ENCODE measurements at places on chromosomes 5 and 9.

GRCh38 chr9:79765466-79765865, 193.7 kb downstream of the TLE4 start:
- no peak for DNase-seq

- DNase-seq = peak; percentile 85
These were observed 207.0 kb downstream of the MEF2C start for GRCh38 chr5:88675708-88676636.

DNA sequence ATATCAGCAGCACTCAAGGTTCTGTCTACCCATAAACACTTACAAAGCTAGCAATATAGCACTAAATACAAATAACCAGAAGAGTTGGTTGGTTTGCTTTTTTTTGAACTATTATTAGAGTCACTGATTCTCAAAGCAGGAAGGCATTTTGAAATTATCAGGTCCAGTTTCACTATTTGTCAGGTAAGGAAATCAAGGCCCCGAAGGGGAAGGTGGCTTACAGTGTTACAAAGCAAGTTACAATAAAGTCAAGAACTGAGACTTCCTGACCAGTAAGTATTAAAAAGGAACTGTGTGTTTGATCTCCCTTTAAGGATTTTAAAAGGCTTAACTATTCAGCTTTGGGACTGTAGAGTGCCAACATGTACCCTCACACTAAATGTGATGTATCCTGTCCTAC, 10.8 kb downstream of the C5orf15 start:
- DNase-seq = no peak

DNA sequence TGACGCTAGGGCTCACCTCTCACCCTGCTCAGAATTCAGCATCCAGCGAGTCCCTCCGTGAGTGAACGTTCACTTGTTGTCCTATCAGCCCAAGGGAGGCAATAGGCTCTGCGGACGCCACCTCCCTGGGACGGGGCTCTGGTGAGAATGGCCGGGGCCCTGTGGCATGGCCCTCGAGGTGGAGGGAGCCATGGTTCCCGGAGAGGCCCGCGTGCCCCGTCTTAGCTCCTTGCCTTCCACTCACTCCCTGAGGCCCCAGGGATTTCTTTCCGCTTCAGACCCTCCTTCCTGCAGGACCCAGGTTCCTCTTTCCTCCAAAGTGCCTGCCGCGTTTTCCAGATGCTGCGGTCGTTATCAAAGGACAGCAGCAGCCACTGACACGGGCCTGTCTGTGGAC, 21.5 kb downstream of the EXOC3 start:
- no peak for DNase-seq

DNA sequence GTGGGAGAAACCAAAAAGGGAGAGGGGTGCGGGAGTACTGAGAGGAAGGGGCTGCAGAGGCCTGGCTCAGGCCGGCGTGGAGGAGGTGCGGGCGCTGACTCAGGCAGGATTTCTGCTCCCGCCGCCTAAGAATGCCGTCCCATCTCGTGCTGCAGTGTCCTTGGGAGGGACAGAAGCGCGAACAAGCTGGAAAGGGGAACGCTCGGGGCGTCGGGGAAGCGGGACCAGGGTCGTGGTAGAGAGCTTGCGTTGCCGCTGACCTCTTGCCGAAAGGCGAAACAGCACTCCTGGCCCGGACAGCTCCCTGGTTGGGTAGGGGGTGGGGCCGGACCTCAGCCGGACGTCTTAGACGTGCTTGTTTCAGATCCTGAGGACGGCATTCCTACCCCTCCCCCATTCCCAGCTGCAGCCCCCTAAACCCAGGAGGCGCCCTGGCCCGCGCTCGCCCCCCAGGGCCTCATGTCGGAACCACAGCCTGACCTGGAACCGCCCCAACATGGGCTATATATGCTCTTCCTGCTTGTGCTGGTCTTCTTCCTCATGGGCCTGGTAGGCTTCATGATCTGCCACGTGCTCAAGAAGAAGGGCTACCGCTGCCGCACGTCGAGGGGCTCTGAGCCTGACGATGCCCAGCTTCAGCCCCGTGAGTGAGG, 1.1 kb downstream of the RELL2 start:
- no peak for DNase-seq

DNA sequence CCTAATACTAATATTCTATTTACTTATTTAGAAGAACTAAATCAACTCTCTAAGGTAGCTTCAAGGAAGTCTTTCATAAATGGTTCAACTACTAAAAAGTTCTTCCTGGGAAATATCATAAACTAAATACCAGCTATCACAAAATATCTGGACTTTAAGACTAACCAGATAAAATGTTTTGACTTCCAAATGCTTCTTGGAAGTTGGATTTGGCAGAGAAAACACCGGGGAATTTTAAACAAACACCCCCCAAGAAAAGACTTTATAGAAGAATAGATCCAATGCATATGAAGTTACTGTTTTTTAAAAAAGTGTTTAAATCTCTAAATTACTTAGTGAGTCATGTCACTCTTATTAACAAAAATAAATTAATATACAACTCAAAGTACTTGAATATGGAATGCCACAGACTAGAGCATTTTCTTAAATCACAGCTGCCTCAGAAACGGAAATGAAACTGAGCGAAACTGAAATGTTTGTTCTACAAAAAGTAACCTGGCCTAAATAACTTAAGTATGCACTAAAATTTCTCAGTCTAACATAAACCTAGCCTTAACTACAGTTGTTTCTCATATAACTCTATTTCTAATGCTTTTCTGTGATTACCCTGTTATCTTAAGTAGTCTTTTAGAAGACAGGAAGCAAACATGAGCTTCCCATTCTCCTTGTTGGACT, 6.8 kb downstream of the ABCA1 start:
- DNase-seq = no peak

DNA sequence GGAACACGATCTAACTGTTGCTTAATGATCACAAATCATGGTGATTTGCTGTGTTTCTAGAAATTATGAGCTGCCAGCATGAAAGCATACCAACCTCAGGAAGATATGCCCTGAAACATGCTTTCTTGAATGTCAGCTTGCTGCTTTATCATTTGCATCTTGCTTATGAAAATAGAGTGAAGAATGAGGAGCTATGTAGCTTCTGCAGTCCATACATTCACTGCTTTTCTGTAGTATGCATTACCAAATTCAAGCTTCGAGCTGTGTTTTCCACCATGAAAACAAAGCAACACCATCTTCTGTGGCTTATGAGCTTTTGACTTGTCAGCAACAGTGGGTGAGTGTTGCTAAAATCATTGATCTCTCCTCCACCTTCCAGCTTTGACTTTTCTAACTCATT, 16.5 kb downstream of the F2RL2 start:
- no peak for DNase-seq

- no peak for DNase-seq
These were observed 61.4 kb upstream of the RANBP3L start for GRCh38 chr5:36363101-36363500.

DNA sequence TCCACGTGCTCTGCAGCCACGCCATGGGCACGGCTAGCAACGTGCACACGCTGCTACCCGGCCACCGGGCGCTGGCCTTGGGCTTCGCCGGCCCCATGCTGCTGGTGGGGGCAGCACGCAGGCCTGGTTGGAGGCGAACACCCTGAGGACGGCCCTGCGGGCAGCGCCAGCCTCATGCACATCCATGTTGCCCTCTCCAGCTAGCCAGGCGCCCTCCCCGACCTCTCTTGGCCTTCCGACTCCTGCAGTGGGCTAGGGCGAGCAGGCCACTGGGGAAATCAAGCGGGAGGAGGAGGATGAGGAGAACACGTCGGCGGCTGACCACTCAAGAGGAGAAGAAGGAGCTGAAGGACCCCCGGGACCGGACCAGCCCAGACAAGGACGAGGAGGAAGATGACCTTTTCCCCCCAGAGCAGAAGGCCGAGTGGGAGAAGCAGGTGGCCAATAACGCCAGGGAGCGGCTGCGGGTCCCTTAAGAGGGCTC, 73.3 kb downstream of the INSL6 start:
- DNase-seq = no peak

DNA sequence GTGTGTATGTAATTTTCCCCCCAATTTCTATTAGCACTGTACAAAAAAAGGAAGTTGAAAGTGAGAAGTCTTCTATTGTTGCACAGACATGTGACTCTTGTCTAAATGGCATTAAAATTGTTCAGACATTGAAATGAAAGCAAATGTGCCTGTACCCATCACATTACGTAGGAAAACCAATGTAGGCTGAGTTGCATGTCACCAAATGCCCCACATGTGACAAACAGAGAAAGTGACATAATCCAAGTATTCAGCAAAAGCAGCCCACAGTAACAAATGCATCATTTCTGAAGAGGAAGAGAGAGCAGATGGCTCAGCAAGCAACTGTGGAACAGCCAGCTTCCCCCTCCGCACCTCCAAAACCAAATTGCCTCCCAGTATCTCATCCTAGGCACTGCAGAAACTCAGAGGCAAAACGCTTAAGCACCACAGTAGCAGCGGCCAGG, 161.5 kb upstream of the NR4A3 start:
- no peak for DNase-seq

DNA sequence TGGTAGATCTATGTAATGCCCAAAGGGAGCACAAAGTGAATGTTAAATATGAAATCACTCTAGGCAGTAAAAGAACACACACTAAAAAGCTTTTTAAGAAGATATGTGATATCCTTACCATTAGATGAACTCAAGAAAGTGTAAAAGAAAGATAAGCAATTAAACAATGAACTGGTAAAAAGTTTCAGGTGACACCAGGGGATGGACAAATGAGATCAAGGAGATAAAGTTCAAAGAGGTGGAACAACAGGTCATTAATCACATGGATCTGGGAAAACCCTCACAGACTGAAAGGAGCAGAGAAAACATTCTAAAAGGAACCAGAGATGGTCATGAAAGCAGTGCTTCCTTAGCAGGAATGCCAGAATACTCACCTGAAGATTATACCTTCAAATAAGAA, 40.7 kb downstream of the LHFPL2 start:
- DNase-seq = no peak

DNA sequence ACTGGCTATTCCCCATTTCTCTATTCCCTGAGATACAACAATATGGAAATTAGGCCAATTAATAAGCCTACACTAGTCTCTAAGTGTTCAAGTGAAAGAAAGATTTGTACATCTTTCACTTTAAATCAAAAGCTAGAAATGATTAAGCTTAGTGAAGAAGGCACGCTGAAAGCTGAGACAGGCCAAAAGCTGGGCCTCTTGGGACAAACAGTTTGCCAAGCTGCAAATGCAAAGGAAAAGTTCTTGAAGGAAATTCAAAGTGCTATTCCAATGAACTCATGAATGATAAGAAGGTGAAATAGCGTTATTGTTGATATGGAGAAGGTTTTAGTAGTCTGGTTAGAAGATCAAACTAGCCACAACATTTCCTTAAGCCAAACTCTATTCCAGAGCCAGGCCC, 256.2 kb downstream of the ZSWIM6 start:
- no peak for DNase-seq

DNA sequence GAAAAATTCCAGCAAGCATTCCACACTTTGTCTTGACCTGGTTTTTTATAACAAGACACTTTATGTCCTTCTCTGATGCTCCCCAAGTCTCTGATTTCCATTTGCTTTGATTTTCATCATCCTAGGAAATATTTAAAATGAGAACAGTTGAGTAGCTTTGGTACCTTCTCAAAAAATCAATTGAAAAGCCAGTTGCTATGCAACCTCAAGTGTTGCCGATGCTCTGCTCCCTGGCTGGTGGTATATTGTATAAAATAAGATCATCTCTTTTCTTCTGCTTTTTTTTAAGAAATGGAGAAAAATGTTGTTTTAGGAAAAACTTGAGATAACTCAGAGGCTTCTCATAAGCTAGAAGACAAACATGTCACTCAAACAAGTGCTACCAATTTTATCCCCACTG, 109.7 kb downstream of the ZNF354C start:
- no peak for DNase-seq

Measured in DMS153 (cell line).